ENCODE measurements at places on chromosomes 3 and 15. TPM values are rescaled to one million over a fixed set of nuclear protein-coding genes. Genes with fewer than 3 reads are reported as not detected.
A peak's percentile ranks its signal among the peaks of the same experiment; 100 is the strongest.

GRCh38 chr3:278300-279064 lies 81.9 kb downstream of the CHL1 start:
- no peak for DNase-seq

DNA sequence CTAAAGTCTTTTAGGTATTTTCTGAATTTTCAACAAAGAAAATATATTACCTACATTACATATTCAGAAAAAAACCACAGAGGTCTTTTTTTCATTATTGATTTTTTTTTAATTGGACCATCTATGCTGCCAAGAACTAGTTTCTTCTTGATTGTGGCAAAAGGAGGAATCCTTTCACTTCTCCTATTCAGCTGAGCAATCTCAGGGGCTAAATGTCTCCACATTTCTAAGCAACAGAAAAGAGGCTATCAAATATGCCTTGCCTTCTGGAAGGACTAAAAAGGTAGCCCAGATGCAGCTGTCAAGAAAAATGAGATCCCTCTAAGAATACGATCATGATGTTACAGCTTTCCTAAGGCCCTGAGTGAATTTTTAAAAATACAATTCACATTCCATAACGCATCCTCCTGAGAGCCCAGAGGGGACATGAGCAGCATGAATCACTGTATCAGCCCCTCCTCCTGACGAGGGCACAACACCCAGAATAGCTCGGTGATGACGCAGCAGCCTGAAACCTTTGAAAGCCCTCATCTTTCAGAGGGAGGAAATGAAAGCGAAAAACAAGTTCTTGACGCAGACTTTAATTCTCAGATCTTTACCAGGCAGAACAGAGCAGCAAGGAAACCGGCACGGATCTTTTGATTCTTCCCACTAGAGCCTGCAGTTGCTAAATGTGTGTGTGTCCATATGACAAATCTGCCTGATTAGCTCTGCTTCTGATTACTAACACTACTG lies 24.6 kb downstream of the RUBCN start:
- peak; percentile 74 for DNase-seq

GRCh38 chr3:129855832-129856419 lies 37.6 kb downstream of the TMCC1 start:
- DNase-seq, result no peak

DNA sequence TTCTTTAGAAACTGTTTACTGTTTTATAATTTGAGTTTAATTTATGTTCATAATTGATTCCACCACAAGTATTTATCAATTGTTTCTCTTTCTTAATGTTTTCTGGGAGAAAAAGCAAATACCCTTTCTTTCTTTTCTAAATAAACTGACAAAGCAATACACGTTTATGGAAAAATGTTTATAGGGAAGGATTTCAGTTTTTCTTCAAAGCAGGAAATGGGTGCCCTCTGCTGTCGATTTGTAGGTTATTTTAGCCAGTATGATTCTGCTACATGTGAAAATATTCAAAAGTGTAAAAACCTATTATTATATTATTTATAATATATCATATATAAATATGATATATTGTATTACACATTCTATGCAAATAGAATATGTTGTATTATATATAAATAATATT lies 921.0 kb upstream of the ROBO1 start:
- DNase-seq, result no peak

GRCh38 chr15:38860674-38861073 lies 296.1 kb upstream of the RASGRP1 start:
- no peak for DNase-seq

DNA sequence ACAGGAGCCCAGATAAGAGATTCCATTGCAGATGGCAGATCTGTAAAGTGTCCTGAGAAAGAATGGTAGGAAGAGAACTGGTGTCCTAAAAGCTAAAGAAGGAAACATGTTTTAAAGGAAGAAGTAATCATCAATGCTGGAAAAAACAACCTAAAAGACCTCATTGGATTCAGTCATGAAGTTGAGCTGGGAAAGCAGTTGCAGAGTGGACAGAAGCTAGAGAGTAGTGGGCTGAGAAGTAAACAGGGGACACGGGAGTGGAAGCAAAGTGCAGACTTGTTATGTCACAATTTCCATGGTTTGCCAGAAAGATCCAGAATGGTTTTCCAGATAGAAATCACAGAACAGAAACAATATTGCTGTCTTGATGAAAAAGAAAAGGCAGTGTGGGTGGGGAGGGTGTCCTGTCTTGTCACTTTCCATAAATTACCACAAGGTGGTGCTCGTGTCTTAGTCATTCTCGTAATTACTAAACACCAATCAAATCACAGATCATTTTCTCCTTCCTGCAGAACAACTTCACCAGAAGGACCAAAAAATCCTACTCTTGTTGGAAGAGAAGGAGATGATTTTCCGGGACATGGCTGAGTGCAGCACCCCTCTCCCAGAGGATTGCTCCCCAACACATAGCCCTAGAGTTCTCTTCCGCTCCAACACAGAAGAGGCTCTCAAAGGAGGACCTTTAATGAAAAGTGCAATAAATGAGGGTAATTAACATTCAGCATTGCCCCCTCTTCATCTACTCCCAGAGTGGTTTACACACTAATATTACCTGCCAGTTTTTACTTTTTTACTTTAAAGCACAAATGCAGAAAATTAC lies 64.5 kb downstream of the KLHL25 start:
- DNase-seq, result peak; percentile 73

GRCh38 chr15:47707391-47707790 lies 9.9 kb upstream of the SEMA6D start:
- no peak for DNase-seq

GRCh38 chr3:78273326-78273725 lies 1233.4 kb downstream of the ROBO2 start:
- DNase-seq, result no peak

SRGAP3 gene
- total RNA-seq, result 5.3 TPM

SLC25A36 gene
- total RNA-seq, result 49.1 TPM

CASR gene
- 0.15 TPM for total RNA-seq
